ENCODE measurements at places on chromosomes 5 and 9.

GRCh38 chr9:136881691-136882108 is 4.6 kb upstream of the TRAF2 start:
- DNase-seq: peak; percentile 44

DNA sequence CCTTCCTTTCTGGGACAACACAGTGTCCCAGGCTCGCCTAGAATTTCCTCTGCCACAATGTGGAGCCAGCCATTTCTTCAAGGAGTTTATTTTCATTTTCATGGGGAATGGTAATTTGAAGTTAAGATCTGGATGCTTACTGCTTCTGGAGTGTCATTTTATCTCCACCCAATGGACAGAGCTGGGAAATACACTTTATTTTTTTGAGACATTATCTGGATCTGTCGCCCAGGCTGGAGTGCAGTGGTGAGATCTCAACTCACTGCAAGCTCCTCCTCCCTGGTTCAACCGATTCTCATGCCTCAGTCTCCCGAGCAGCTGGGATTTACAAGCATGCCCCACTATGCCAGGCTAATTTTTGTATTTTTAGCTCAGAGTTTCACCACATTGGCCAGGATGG is 12.7 kb upstream of the THG1L start:
- no peak for DNase-seq

- DNase-seq: no peak
Observed at GRCh38 chr5:95591490-95591901, 28.4 kb upstream of the GPR150 start.

GRCh38 chr9:107243742-107244141 is 39.3 kb upstream of the RAD23B start:
- peak; percentile 51 for DNase-seq

- DNase-seq: no peak
Observed at GRCh38 chr5:37575541-37576489, 196.7 kb downstream of the WDR70 start.

DNA sequence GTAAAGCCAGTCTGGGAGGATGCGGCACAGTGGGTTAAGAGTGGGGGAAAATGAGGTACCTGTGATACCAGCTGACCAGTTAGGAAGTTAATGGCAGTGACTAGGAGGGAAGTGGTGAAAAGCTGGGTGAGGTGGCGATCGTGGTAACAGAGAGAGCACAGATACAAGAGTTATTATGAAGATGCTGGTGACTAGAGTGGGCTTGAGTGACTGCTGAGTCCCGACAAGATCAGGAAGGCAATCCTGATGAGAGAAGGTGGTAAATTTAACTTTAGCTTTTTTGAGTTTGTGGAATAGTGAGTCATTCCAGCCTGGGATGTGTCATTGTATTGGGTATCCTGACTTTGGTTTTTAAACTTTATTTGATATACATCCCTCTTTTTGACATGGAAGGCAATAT is 38.8 kb downstream of the CMYA5 start:
- DNase-seq: no peak

- DNase-seq: no peak
Observed at GRCh38 chr5:143427122-143427735, 23.7 kb upstream of the NR3C1 start.

GRCh38 chr5:175520321-175520720 is 42.0 kb downstream of the SFXN1 start:
- DNase-seq: peak; percentile 48

DNA sequence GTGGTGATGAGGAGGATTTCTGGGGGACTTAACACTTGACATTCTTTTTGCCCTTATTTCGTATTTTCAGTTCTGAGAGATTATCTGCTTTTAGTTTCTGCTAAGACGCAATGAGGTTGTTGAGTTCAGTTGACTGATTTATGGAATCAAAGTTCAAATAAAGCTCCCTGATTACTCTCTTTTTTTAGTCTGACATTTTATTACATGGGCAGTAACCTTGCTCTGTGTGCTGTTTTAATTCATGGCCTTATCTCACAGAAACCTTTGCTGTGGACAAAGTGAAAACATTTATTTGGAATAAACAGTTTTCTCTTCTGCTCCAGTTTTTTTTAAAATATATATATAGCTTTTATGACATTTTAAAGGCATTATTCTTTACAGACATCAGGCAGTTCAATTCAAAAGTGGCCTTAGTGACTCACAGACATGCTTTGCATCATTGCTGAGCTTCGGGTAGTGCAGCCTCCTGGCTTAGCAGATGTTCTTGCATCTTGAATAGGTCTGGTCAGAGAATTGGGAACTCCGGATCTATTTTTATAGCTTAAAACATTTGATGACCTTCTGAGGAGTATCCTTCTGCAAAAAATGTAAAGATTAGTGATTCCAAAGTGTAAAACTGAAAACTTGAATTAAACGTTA is 162.9 kb downstream of the FAM170A start:
- DNase-seq: no peak

DNA sequence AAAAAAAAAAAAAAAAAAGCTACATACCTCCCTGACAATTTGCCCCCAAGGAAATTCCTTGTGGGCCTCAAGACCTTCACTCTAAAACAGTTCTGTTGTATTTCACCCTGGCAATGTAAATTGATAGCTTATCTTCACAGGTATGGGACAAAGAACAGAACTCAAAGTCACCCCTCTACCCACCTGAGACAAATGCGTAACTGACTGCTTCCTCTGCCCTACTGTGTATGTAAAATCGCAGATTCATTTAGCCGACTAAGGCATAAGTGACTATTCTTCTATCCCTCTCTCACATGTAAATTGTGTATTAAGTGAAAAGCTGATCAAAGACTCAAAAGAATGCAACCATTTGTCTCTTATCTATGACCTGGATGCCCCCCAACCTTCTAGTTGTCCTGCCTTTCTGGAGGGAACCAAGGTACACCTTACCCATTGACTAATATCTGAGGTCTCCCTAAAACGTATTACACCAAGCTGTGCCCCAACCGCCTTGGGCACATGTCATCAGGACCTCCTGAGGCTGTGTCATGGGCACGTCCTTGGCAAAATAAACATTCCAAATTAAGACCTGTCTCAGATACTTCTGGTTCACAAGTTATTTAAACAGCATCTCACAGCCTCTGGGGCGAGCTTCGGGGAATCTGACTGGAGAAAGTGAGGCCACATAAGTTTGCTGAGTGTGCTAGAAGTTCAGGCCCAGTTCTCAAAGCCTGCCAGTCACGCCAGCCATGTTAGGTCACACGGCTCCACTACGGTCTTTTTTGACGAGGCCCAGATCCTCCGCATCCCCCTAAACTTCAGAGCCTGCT is 954 bp downstream of the TBCA start:
- peak; percentile 2 for DNase-seq

DNA sequence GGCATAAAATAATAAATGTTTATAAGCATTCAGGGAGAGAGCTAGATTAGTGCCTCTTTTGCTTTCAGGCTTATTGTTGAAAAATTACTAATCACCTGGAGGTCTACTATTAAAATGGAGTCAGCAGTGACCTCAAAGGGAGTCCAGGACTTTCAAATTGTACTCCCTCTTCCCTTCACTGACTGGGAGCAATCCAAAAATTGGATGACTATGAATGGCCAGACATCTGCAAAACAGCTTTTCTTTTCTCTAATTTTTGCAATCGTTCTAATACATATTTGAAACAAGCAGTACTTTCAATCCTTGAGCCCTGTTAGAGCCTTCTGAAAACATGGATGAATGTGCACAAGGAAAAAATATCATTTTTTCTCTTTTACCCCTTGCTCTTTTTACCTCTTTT is 461.8 kb downstream of the TMEM232 start:
- no peak for DNase-seq

- peak; percentile 24 for DNase-seq
Observed at GRCh38 chr9:2015581-2016407, 647 bp downstream of the SMARCA2 start.

DNA sequence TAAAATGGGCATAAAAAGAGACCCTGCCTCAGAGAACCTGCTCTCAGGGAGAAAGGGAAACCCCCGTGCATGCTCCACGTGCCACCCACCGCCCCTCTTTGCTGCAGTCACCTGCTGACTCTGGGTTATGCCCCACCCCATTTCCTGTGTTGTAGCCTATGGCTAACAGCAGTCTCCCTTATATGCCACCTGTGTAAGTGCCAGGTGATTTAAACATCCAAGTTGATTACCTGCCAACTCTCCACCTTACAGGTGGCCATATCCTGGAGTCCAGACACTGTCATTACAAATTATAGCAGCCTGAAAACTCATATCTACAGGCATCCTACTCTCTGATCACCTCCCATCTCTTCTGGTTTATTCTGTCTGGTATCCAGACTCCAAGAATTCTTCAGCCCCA is 242.6 kb downstream of the HSPA4 start:
- DNase-seq: no peak

- DNase-seq: no peak
Observed at GRCh38 chr5:60445921-60446320, 254.0 kb downstream of the DEPDC1B start.

- DNase-seq: no peak
Observed at GRCh38 chr5:117326997-117327396, 752.4 kb upstream of the SEMA6A start.

GRCh38 chr9:13372510-13372909 is 93.0 kb upstream of the MPDZ start:
- DNase-seq: no peak

- DNase-seq: no peak
Observed at GRCh38 chr5:119009131-119009530, 20.8 kb upstream of the DTWD2 start.

- no peak for DNase-seq
Observed at GRCh38 chr5:1673042-1673677, 126.5 kb downstream of the MRPL36 start.
